ENCODE measurements at places on chromosomes 1 and 21.
A peak's percentile ranks its signal among the peaks of the same experiment; 100 is the strongest.

GRCh38 chr1:181033128-181033798, 520 bp upstream of the MR1 start:
- DNase-seq: peak; percentile 51

DNA sequence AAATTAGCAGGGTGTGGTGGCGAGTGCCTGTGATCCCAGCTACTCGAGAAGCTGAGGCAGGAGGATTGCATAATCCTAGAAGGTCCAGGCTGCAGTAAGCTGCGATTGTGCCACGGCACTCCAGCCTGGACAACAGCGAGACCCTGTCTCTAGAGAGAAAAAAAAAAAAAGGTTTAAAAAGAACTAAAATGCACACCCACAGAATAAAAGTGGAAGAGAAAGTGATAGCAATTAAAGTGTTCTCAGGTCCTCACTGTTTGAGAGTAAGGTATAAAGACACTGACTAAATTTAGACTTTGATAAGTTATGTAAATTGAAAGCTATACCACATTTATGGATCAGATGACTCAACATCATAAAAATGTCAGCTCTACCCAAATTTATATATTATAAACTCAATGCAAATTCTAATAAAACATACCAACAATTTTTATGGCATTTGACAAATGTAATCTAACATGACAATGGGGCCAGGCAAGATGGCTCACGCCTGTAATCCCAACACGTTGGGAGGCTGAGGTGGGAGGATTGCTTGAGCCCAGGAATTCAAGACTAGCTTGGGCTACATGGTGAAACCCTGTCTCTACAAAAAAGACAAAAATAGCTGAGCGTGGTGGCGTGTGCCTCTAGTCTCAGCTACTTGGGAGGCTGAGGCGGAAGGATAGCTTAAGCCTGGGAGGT, 11.8 kb downstream of the ZBTB17 start:
- no peak for DNase-seq

DNA sequence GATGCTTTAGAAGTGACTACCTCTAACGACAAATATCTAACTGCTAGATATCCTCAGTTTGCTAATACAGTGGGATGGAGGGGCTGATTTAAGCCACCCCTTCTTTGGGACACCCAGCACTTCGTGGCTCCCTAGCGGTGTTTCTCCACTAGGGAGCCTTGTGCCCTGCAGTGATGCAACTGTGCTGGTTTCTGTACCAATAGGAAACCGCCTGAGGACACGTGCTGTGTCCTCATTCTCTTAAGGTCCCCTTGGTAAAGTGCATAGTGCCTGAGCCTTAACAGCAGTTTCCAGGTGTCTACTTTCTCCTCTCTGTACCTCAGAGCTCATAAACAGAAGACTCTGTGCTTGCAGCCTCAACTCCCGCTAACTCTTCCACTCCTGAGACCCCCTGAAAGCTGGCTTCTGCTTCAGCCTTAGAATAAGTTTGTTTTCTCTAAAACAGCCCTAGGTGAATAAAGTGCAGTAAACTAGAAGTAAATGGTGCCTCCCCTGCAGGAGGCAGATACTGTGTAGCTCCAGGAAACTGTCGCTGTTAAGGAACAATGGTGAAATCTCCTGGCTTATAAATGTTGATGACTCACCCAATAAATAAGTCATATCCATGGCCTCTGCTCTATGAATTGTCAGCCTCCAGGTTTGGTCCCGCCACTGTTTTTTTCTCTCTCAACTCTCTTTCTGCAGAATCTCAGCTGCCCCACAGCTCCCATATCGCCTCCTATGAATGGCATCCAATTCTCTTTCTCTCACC, 130.4 kb downstream of the AK5 start:
- no peak for DNase-seq

DNA sequence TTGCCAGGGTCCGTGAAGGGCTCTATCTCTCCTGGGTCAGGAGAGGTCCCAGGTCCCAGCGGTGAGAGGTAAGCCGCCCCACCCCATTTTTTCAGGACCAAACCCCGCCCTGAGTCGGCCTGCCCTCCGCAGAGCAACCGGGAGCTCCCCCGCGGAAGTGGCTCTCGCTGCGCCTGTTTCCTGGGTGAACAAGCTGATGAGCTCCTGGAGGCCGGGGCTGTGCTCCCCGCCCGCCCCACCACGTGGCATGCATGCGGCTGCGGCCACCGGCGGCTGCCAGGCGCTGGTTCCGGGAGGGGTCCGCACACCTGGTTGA, 32.0 kb downstream of the ZBTB17 start:
- DNase-seq: no peak

GRCh38 chr1:179424610-179425009, 58.8 kb downstream of the AXDND1 start:
- DNase-seq: no peak

DNA sequence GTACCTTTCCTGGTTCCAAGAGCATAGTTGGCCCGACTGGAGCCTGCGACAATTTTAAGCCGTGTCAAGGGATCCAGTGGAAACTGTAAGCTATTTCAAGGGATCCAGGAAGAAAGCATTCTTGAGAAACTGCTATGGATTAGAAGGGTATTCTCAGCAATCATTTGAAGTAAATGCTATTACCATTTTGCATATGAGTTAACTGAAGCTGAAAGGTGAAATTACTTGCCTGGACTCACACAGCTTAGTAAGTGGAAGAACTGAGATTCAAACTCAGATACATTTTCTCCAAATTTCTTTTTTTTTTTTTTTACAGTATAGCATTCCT, 589 bp downstream of the ZNF684 start:
- DNase-seq: no peak

DNA sequence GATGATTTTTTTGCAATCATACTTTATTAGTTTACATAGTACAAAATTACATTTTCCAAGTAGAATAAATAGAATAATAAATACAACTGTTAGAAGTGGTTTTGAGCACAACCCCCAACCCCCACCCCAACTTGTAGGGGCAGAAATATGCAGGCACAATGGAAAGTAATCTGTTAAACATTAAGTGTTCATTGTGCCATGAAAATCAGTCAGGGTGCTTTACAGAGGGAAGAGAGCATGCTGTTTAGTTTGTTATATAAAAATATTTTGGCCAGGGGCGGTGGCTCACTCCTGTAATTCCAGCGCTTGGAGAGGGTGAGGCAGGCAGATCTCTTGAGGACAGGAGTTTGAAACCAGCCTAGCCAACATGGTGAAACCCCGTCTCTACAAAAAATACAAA, 2.6 kb downstream of the OR10T2 start:
- DNase-seq: no peak

DNA sequence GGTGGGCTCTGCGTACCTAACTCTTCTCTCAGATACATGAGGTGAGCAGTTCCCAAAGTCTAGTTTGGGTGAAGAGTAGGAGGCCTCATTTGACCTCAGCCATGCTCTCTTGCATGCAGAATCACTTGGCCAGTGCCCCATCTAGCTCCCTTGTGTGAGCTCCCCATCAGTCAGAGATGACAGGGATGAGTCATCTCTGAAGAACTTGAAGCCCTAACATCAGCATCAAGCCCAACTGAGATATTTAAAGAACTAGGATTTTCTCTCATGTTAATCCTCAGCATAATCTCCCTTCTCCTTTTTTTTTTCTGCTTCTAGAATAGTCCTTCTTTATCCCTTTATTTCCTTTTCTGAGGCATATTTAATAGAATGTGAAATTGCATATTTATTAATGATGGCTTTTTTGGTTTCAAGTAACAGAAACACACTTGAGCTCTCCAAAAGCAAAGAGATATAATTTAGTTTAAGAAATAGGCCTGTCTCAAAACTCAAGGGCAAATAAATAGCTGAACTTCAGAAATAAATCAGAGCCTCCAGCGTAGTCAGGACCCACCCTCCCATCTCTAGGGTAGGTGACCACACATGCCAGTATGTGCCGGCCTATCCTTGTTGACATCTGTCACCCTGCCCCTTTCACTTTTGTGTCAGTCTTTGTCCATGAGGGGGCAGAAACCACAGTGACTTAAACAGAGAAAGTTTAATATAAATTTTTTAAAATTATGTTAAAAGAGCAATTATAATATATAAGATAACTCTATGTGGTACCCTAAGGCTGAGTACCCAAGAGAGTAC, 112.3 kb downstream of the TSEN15 start:
- DNase-seq: no peak

DNA sequence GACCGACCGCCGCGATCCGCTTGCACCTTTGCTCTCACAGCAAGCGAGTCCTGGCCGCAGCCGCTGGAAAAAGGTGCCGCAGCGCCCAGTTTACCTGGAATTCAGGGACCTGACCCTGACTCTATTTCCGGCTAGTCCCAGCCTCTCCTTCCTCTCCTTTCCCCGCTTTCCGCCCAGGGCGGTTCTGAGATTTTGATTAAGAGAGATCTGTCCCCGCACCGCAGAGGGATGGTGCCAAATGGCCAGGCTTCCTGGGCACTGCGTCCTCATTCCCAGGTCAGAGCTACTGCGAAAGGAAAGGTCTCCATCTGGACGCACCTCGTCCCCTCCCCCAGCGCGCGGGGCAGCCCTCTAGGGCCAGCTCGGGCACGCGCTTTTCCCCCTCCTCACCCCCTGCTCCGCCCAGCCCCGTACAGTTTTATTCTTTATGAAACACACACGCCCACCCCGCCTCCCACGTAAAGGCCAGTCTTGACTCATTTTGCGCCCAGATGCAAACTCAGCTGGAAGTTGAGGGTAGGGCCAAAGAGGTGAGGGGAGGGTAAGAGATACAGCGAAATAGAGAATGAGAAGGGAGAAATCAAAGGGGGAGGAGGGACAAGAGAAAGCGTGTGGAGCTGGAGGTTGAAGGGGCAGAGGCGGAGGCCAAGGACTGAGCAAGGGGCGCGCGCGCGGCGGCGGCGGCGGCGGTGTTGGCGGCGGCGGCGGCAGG, 411.8 kb upstream of the ESRRG start:
- no peak for DNase-seq
